ENCODE measurements at places on chromosomes 16 and 17.

- no peak for DNase-seq
These were observed 22.3 kb upstream of the N4BP1 start for GRCh38 chr16:48632137-48632774.

DNA sequence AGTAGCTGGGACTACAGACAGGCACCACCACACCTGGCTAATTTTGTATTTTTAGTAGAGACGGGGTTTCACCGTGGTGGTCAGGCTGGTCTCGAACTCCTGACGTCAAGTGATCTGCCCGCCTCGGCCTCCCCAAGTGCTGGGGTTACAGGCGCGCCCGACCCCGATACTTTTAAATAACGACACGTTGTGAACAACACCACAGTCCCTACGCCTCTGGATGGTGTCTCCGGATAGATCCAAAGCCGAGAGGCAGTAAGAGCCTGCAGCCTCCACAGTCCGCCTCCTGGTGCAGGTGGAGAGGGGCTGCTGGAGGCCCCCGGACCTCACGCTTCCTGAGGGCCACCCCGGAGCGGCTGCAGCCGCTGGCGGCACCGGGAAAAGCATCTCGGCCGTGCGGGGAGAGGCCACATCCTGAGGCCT, 741 bp upstream of the TLCD3A start:
- DNase-seq, result no peak

DNA sequence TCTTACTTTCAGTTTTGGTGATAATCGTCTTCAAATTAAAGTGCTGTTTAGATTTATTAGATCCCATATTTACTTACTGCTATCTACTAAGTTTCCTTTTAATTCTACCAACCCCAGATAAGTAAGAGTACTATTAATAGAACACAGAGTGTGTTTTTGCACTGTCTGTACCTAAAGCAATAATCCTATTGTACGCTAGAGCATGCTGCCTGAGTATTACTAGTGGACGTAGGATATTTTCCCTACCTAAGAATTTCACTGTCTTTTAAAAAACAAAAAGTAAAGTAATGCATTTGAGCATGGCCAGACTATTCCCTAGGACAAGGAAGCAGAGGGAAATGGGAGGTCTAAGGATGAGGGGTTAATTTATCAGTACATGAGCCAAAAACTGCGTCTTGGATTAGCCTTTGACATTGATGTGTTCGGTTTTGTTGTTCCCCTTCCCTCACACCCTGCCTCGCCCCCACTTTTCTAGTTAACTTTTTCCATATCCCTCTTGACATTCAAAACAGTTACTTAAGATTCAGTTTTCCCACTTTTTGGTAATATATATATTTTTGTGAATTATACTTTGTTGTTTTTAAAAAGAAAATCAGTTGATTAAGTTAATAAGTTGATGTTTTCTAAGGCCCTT, 56.8 kb downstream of the HLF start:
- DNase-seq, result no peak

DNA sequence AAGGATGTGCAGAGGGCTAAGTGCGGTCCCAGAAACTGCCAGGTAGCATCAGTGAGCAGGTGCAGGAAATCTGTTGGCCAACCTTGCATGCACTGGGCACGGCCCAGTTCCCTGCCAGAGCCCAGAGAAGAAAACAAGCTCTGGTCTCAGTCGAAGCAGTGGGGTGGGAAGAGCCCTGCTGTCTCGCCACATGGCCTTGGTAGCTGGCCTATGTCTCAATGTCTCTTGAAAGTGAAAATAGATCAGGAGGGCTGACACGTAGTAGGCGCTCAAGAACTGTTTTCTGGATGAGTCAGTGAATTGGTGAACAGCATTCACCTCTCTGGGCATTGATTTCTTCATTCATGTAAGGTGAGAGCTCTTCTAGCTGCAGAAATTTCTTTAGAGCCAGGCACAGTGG, 90.4 kb downstream of the MARF1 start:
- no peak for DNase-seq

- DNase-seq, result no peak
These were observed 360.8 kb downstream of the C16orf95 start for GRCh38 chr16:86956437-86956836.

Measured in HEK293T (cell line).